Amniotic stem cell (primary cell): ENCODE measurements at places on chromosomes 3 and 15.

DNA sequence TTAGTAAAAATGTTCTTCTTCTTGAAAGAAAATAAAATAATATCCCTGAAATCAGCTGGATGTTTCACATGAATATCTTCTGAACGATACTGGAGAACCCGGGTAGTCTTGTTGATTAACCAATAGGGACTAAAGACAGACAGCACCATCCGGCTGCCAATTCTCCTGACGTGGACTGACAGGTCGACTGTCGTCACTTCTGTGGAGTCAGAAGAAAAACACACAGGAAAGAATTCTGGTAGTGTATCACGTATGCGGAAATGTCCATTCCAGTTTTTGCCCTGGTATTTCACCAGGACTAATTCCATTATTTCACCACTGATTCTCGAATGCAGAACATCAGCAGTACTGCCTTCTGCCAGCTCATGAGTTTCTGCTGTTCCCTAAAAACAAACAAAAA lies 144.6 kb downstream of the VPS13C start:
- no peak for DNase-seq

DNA sequence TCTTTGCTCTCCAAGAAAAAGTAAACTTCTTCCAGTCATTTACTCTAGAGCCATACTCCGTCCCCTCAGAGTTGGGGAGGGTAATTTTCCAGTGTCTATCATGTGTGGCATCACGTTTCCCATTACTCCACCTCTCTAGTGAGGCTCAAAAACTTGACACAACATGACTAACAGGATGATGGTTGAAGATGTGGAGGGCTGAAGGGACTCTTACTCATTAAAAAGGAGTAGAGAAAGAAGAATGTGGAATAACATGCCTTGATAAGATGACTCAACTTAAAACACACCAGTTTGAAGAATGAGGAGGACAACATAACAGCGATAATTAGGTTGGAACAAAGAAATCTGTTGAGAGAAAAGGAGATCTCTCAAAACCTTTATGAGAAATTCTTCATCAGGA lies 894.3 kb downstream of the OTOL1 start:
- DNase-seq = peak; percentile 35

- DNase-seq = no peak
These were observed 54.6 kb upstream of the FURIN start for GRCh38 chr15:90813796-90814190.

DNA sequence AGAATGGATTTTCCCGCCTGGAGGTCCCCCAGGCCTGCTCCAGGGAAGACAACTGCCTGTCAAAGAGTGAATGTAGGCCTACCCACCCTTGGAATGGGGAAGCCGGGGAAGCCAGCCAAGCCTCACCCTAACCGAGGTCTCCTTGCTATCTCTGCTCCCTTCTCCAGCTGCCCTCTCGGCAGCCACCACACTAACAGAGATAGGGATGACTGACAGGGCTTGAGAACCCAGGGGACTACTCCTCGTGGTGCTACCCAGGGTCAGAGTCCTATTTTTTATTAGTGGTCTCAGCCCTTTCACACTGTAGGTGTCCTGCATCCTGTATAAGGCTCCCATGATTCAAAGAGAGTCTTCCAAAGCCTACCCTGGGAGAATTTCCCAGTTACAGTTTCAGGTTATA lies 160.6 kb upstream of the CHRM5 start:
- DNase-seq = no peak

DNA sequence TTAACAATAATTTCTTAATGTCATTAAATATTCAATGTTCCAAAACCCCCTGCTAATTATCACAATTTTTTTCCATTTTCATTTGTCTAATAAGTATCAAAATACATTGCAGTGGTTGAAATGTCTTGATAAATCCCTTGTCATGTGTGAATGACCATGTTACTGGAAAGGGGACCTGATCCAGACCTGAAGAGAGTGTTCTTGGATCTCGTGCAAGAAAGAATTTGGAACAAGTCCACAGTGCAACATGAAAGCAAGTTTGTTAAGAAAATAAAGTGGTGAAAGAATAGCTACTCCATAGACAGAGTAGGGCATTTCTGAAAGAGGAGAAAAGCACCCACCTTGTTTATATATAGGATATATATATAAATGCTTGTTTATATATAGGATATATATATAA lies 10.4 kb upstream of the SELENOK start:
- no peak for DNase-seq

DNA sequence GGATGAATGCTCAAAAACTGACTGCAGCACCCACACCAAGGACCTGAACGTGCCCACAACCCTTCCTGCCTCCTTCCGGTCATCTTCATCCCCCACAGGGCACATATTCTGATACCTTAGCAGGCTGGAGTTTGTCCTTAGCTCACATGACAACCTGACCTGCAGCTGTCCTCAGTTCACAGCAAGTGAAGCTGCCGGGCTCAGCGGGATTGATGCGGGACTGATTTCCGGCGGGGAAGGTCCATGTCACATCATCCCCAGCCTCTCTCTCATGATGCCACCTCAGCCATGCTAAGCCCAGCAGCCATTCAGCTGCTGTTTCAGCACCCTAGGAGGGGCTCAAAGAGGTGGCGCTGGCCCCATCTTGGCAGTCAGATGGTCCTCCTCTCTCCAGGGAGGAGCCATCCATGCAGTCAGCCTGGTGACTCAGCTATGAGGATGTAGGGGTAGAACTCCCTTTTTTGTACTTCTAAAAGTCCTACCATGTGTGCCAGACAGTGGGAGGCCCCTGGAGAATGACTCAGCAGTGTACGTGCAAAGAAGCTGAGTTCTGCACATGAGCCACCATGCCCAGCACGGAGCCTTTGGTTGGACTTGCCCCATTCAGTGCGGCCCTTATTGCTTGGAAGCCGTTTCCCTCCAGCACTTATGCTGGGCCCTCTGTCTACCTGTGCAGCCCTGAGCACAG lies 9.5 kb downstream of the CA12 start:
- DNase-seq = peak; percentile 82

- no peak for DNase-seq
These were observed 191.1 kb downstream of the GREM1 start for GRCh38 chr15:32908872-32909271.

DNA sequence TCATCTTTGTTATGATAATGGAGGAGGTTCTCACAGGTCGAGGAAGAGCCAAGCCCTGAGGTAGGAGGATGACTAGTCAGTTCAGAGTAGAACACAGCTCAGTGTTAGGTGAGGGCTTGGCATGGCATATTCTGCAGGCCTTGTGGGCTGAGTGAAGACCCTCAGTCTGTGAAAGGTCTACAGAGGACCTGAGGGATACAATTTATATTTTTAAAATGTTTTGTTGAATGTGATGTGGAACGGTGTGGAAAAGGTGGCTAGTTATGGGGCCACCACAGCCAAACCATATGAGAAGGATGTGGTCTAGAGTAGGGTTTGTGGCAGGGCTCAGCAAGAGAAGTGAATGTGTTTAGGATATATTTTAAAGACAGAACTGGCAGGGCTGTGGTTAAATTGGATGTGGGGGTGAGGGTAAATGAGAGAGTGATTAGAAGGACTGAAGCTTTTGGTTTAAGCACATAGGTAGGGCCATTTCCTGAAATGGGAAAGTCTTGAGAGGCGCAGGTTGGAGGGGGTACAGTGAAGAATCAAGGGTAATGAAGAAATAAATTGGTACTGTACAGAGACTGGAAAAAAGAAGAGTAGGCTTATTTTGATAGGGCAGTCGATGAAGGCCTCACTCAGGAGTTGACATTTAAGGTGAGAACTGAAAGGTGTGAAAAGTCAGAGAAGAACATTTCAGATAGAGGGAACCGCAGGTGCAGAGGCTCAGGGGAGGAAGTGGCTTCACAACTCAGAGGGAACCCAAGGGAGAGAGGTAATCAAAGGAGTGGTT lies 60.5 kb downstream of the SPTSSB start:
- DNase-seq = no peak

- no peak for DNase-seq
These were observed 219.7 kb upstream of the LRIG1 start for GRCh38 chr3:66720508-66720907.

DNA sequence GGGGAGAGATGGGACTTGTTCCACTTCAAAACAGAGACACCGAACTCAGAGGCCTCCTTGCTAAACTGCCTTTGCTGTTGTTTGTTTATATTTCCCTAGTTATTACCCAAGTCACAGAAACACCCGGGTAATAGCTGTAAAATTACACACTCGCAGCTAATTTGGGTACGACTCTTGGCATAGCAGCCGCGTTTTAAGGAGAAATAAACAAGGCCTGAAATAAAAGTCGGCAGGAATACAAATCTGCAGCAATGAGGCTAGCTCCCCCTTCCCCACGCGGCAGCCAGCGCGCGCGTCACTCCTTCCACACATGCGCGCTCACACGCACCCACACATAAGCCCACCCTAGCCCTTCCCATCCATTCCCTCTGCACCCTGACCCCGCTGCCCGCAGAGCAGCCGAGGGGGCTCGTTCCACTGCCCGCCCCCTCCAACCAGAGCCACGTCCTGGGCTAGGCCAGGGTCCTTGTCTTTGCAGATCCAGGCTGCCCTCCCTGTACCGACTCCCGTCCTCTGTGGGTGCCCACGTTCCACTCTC lies 67.3 kb downstream of the LINGO1 start:
- DNase-seq = no peak

GRCh38 chr3:141326626-141327025 lies 41.7 kb upstream of the ZBTB38 start:
- DNase-seq = no peak

GRCh38 chr3:107394502-107394901 lies 17.3 kb downstream of the CCDC54 start:
- DNase-seq = no peak

GRCh38 chr3:78734048-78734637 lies 1033.7 kb downstream of the ROBO1 start:
- peak; percentile 22 for DNase-seq

GRCh38 chr3:42051384-42052131 lies 39.6 kb upstream of the TRAK1 start:
- DNase-seq = no peak

GRCh38 chr3:69121950-69122349 lies 445 bp downstream of the LMOD3 start:
- no peak for DNase-seq

DNA sequence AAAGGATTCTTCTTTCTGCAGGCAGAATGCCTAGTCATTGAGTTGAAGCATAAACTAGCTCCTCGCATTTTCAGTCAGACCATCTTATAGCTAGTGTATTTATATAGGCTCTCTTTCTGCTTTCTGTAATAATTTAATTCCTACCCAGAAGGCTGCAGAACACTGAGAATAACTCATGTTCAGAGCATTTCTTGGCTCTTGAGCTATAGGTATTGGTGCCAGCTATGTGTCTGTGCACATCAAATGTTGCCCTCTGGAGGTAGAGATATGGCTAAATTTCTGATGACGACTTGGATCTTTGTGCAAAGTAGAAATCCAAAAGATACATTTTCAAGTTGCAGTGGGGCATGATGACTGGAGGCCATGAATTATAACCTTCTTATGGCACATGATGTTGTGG lies 336.2 kb upstream of the TPM1 start:
- DNase-seq = no peak

GRCh38 chr3:61182662-61183061 lies 68.6 kb downstream of the FHIT start:
- no peak for DNase-seq

DNA sequence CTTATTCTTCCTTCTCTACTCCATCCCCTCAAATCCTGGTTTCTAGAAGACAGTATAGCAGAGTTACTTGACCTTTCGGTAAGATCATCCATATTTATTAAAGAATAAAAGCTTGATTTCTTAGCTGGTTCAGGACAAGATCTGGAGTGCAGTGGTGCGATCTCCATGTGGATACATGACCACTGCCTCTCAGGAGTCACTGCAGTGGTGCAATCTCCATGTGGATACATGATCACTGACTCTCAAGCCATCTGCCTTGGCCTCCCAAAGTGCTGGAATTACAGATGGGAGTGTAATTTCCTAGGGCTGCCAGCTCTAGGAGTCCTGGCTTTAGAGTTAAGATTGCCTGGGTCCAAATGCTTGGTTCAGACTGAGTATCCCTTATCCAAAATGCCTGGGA lies 16.5 kb downstream of the LARP6 start:
- DNase-seq = no peak

- DNase-seq = no peak
These were observed 209.7 kb upstream of the DCBLD2 start for GRCh38 chr3:99111235-99111634.

DNA sequence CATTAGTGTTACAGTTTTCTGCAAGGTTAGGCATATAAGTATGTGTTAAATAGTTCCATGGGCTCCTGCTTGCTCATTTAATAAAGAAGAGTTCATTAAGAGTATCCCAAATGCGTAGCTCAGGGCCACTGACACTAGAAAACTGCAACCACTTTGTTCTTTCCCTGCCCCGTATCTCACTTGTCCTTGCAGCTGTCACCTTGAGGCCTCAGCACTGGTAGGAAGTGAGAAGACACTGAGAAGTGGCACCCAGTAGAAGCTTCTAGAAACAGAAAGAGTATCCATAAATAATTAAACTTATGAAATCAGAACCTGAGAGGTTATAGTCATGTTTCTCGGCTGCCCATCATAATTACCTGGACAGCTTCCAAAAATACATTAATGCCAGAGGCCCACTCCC lies 266.0 kb downstream of the KCNMB2 start:
- no peak for DNase-seq

DNA sequence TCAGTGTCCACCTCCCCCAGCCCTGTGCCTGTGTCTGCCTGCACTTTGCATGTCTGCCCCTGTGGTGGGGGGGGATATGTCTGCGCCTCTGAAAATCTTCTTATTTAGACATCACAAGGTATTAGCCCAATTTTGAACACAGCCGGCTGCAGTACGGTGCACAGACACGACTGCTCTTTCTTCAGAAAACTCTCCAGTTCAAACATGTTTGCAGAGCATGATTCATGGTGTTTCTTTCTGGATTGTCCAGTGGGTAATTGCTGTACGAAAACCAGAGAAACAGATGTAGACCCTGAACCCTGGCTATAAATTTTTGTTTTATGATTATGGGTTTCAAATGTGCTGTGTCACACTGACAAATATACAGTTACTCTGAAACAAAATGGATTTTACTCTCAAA lies 3.4 kb upstream of the RARB start:
- no peak for DNase-seq

GRCh38 chr3:86634361-86634760 lies 356.6 kb downstream of the VGLL3 start:
- DNase-seq = no peak

DNA sequence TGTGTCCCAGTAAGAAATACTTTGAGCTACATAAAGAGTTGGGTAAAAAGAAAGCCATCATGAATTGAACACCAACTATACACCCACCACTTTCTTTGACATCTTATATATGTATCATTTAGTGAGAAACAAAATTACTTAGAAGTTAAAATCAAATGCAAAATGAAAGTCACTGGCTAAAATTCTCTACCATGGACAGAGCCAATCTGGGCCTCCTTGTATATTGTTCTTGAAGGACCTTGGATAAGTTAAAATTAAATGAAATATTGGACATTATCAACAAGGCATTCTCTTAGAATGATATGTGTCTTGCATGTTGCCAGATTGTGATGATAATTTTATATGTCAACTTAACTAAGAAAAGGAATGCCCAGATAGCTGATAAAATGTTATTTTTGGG lies 64.2 kb upstream of the CHL1 start:
- no peak for DNase-seq

- DNase-seq = no peak
These were observed 114.6 kb upstream of the C15orf61 start for GRCh38 chr15:67406257-67406861.

GRCh38 chr15:61158504-61159407 lies 70.3 kb downstream of the RORA start:
- no peak for DNase-seq
